ENCODE measurements at places on chromosomes 5 and 9.

DNA sequence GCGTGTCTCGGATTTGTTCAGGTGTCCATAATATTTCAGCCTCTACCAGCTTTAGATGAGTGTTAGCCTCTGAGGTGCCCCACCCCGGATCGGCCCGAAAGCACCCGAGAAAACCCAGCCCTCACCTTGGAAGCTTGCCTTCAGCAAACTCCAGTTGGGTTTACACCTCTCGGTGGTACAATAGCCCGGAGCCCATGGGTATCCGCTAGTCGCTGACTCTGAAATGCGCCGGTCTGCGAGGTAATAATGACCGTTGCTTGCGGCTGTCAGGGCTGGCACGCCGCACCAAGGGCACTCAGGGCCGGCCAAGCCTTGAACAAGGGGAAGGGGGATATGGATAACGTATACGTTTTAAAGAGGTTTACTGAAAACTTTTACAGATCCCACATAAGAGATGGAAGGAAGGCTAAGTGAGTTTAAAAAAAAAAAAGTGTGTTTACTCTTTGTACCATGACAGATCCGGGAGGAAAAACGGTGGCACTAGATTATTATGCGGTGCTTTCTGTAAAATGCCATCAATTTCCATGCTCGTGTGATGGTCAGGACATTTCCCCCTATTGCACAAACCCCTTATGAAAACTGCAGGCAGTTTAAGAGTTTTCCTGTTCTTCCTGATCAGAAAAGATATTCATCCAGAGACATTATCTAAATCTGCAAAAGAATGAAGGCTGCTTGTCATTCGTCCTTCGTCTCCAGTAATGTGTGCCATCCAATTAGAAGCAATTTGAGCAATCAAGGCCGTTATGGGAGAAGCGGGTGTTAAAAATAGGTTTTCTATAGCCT, 124.2 kb downstream of the TMEM161B start:
- DNase-seq = no peak

DNA sequence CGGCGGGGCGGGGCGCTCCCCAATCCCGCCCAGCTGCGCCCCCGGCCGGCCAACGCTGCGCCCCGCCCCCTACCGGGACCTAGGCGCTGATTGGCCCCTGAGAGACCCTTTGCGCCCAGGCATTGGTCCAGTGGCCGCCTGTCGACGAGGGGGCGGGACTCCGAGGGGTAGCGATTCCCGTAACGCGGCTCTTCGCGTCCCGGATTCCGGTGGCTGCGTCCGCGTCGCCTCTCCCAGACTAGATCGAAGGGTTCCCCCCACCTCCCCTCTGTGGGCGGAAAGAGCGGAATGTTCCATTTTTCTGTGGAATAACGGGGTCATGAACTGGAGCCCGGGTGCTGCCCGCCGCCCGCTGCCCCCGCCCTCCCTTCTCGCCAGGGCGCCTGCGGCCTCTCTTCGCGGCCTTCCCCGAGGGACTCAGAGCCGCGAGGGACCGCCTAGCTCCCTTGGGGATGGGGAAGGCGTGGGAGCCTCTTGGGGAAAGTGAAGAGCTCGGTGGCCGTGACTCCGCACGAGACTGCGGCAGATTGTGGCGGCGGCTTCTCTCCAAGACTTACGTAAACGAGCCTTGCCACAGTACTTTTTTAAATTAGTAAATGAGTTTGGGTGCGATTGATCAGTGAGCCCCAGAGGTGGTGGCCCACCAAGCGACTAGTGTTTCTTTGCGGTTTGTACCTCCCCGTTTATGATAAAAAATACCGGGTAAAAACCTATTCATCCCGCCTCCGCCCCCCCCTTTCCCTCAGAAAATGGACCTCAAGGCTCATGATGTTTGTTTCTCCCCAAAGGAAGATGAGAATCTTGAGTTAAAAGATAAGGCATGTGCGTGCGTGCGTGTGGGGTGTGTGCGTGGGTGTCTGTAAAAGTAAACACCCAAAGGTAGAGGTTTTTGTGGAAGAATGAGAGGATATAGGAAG, 493 bp upstream of the IL6ST start:
- DNase-seq = peak; percentile 89

GRCh38 chr5:118956727-118957126, 31.6 kb downstream of the DTWD2 start:
- peak; percentile 61 for DNase-seq

GRCh38 chr9:113988385-113989016, 89.6 kb downstream of the AMBP start:
- DNase-seq = no peak

GRCh38 chr9:120375316-120375715, 204.7 kb downstream of the CDK5RAP2 start:
- no peak for DNase-seq

Measured in NCI-H446 (cell line).